ENCODE measurements at places on chromosomes 7 and 10. TPM values are rescaled to one million over a fixed set of nuclear protein-coding genes. Genes with fewer than 3 reads are reported as not detected.

GRCh38 chr10:71161425-71161824 lies 50.9 kb upstream of the UNC5B start:
- no peak for DNase-seq

- DNase-seq: no peak
Observed at GRCh38 chr7:39666562-39666961, 43.2 kb downstream of the RALA start.

DNA sequence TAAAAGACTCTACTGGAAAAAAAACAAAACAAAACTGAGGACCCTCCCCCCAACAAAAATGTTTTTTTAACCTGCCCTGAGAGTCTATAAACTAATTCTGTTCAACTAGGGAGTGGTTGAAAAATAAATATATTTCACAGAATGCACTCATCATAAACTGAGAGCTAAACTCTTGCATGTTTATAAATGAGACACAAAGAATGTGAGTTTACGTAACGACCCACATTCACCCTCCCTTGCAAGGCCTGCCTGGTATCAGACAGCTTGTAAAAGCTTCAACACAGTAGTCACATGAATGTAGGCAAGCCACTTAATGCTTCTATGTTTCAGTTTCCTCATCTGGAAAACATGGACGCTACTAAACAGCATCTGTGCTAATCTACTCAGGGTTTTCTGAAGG lies 50.3 kb downstream of the JAZF1 start:
- DNase-seq: no peak

DNA sequence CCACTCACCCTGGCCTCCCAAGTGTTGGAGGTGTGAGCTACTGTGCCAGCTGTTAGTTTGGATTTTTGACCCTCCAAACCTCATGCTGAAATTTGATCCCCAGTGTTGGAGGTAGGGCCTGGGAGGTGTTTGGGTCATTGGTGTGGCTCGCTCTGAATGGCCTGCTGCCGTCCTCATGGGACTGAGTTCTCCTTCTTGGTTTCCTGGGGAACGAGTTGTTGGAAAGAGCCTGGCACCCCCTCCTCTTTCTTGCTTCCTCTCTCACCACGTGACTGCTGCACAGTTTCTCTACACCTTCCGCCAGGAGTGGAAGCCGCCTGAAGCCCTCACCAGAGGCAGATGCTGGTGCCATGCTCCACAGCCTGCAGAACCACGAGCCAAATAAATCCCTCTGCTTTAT lies 253.5 kb downstream of the PHTF2 start:
- no peak for DNase-seq

GRCh38 chr10:63294781-63295180 lies 161.7 kb downstream of the NRBF2 start:
- no peak for DNase-seq

- DNase-seq: no peak
Observed at GRCh38 chr10:21535494-21535965, 1.5 kb downstream of the MLLT10 start.

DNA sequence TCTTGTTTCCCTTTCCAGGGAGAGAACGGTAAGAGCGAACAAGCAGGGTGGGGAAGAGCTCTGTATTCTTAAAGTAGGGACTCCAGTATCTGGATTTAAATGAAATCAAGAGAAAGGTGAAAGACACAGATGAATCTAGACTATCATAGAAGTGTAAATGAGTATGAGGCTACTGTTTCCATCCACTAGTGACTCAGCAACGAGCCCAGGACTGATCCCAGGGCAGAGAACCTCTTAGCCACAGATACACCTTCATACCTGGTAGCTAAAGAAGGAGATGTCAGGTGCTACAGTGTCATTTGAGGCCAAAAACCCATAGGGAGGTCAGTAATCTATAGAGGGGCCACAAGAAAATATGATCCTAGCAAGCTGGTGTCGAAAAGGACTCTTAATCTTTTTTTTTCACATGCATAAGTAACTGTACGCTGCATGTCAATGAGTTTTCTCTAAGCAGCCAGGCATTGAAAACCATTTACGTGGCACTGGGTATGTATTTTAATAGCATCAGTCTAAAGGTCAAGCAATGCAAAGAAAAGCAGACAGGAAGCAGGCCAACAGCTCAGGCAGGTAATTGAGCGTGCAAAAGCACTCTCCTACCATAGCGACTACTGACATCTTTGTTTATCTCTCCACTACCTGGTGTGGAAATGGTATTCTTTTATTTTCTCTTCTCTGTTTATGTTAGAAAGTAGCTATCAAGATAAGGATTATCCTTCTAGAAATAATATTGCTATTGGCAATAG lies 91.5 kb upstream of the EGR2 start:
- no peak for DNase-seq

DNA sequence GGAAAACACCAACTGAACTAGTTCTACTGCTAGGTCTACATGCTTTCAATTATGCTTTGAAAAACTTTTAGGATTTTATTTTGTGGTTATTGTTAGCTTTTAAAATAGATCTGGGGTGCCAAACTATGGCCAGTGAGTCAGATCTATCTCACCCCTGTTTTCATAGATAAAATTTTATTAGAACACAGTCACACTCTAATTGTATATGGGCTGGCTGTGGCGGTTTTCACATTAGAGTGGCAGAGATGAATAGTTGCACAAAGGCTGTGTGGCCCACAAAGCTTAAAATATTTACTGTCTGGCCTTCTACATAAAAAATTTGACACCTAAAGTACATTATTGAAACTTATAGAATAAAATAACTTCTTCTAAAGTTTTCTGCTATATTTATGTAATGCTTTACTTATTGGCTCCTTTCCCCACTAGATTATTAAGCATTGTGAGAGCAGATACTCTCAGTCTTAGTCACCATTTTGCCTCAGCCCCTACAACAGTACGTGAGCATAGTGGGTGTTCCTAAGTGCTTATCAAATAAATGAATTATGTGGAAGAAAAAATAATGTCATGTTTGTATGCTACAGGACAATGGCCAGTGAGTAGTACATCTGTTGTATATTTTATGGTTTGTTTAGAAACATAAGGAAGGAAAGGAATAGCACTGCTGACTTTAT lies 5.4 kb upstream of the SUV39H2 start:
- DNase-seq: no peak

DNA sequence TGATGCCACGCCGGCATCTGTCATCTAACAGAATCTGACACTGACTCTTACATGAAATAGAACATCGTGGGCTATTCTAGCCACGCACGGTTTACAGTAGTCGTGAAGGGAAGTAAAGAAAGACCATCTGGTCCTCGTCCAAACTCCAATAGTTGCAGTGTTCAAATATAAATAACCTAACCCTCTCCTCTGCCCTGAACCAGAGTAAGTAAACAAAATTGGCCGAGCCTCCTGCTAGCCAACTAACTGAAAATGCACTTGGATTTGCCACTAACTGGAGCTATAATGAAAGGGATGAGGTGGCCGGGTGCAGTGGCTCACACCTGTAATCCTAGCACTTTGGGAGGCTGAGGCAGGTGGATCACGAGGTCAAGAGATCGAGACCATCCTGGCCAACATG lies 29.5 kb upstream of the ZC3HAV1L start:
- DNase-seq: no peak

DNA sequence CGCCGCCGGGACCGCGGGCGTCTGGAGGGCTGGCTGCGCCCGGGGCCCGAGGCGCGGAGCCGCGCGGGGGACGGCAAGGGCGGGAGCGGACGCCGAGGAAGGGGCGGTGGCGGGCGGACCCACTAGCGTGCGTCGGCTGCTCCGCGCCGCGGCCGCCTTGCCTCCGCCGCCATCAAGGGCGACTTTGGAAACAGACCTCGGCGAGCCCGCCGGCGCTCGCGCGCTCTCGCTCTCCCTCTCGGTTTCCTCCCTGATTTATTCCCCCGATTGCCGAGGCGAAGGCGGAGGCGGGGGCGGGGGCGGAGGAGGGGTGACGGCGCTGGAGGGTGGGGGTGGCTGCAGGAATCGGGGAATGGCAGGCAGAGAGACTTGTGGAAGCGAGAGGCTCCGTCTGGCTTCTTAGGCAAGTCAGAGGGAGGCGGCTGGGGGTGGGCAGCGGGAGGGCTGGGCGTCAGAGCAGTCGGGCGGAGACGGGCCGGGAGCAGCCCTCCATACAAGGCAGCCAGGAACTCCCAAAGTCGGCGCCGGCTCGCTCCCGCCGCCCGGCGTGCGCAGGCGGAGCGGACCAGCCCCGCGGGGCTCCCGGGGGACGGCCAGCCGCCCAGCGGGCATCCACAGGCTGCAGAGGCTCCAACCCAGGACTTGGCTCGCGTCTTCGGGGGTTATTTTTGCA lies at the start of gene CACNA2D1:
Gene CACNA2D1, minus strand, starts transcription at position 231 of the 673 bp plus-strand sequence.
- peak; percentile 80 for DNase-seq

FOXP2 gene
- polyA plus RNA-seq: 10.0 TPM

CPED1 gene
- 37.1 TPM for polyA plus RNA-seq

ICA1 gene
- 15.3 TPM for polyA plus RNA-seq

POLR2J3 gene
- polyA plus RNA-seq: 80.1 TPM

RBP3 gene
- 0.06 TPM for polyA plus RNA-seq

ELFN1 gene
- 17.9 TPM for polyA plus RNA-seq

CD36 gene
- 15.0 TPM for polyA plus RNA-seq

MMD2 gene
- polyA plus RNA-seq: not detected
